ENCODE measurements at places on chromosomes 6 and 20.

DNA sequence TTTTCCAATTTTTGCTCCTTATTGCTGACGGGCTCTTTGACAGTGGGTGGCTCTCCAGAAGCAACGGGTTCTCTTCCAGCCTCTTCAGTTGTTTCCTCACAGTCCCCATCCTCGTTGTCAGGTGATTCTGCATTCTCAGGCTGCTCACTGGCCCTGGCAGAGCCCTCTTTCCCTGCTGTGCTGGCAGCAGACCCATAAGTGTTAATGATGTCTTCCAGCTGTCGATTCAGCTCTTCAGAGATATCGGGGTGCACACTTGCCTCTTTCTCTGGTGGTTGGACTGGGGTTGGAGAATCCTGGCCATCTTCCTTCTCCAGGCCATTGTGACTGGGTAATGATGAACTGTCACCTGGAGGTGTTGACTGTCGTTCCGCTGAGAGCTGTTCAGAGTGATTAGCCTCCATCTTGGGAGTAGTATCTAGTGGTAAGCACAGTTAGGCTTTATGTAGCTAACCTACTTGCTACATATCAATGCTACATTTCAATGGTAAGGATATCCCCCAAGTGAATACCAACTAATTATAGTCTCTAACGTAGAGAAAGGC is 3.2 kb downstream of the TXLNB start:
- no peak for DNase-seq

GRCh38 chr20:32914031-32914430 is 55.3 kb downstream of the EFCAB8 start:
- no peak for DNase-seq

GRCh38 chr20:635893-636338 is 17.1 kb downstream of the SRXN1 start:
- DNase-seq = no peak

DNA sequence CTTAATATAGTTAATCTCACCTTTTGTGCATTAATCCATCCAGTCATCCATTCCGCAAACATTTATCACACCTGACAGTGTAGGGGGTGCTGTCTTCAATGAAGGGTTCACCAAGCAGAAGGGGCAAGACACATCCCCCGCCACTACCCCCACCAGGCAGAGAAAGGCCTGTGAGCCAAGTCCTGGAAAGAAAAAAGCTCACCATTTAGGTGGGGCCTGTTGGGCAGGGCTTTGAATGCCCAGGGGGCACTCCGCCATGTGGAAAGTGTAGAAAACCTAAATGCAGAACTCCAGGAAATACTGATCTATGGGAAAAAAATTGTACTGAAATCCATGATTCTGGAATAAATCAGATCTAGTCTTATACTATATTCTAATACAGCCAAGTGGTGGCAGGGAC is 4.8 kb upstream of the STX16 start:
- no peak for DNase-seq

DNA sequence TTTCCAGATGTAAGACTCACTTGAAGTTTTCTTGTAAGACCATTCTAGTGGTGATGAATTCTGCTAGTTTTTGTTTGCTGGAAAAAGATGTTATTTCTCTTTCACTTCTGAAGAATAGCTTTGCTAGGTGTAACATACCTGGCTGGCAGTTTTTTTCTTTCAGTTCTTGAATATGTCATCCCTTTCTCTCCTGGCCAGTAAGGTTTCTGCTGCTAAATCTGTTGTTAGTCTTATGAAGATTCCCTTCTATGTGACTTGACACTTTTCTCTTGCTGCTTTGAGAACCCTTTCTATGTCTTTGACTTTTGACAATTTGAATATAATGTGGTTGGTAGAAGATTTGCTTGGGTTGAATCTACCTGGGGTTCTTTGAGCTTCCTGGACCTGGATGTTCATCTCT is 314.7 kb upstream of the NOX3 start:
- DNase-seq = no peak

DNA sequence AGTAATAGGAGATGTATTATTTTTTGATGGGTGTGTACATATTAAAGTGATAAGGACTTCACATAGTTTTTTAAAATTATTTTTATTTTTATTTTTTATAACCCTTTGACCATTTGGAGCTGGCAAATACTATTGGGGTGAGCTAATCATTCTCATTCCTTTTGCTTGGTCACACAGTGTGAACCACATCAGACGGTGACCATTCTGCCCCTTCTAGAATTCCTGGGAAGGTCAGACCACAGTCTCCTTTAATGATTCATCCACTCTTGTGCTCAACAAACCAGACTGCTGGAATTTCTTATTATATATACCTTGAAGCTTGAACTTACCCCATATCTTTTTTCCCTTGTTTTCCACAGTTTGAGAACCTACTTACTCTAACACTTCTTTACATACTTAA is 23.9 kb upstream of the PRL start:
- no peak for DNase-seq

DNA sequence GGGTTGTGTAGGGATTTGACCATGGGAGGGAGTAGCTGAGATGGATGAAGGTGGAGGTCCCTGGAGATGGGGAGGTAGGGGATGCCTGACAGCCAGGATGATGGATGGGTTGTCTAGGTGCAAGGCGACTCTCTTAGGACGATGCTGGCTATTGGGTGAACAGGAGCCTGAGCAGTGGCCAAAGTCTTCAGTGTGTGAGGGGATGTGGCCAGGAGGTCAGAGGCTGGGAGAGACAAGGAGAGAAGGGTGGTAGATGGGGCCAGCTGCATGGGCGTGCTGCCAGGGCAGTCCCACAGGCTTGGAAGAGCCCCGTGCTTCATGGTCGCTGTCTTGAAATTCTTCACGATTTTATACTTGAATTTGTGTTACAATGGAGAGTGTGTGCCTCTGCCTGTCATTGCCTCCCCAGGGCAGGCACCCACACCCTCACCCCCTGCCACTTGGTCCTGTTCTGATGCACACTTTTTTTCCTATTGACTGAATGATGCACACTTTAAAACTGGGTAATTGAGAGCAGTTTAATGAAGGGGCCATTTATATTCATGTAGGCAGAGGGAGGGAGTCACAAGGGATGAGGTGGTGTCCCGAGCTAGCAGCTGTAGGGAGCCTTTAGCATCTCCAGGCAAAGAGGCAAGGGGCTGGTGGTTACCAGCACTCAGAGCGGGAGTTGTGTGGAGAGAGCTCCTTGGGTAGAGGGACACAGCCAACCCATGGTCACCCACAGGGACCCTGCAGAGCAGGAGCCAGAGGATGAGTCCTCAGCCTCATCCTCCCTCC is 120.7 kb downstream of the DHX35 start:
- no peak for DNase-seq

DNA sequence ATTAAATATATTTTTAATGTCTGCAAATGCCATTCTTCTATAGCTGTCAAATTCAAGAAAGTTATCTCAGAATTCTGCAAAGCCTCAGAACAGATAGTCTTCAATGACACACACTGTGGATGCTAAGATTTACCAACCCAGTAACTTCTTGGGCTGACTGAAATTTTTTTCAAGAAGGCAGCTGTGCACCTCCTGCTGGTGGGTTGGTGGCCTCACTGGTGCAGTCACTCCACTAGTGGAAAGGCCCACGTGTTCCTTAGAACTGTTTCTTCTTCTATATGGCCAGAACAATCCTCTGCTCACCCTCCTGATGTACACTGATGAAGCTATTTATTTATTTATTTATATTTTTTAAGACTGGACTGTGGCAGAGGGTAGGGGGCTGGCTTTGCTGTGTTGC is 28.1 kb upstream of the MTCL3 start:
- DNase-seq = no peak

GRCh38 chr6:35505999-35506412 is 6.7 kb downstream of the TULP1 start:
- DNase-seq = no peak

- DNase-seq = no peak
Measured at GRCh38 chr6:159753081-159753872, 8.6 kb upstream of the ACAT2 start.

DNA sequence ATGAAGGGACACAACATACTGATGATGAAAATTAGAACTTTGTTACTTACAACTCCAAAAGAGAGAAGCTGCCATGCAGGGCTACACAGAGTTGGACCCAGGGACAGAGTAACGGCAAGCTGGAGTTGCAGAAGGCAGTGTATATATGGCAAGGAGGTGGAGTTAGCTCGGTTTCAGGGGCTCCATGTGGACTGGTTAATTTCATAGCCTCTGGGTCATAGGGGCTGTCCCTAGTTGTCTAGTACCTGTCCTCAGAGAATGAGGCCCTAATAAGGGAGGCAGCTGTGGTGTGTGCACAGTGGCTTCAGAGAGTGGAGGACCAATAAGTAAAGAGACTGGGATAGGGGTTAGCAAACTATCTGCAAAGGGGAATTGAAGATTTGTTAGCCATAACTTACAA is 7.9 kb upstream of the ZSCAN12 start:
- DNase-seq = no peak

DNA sequence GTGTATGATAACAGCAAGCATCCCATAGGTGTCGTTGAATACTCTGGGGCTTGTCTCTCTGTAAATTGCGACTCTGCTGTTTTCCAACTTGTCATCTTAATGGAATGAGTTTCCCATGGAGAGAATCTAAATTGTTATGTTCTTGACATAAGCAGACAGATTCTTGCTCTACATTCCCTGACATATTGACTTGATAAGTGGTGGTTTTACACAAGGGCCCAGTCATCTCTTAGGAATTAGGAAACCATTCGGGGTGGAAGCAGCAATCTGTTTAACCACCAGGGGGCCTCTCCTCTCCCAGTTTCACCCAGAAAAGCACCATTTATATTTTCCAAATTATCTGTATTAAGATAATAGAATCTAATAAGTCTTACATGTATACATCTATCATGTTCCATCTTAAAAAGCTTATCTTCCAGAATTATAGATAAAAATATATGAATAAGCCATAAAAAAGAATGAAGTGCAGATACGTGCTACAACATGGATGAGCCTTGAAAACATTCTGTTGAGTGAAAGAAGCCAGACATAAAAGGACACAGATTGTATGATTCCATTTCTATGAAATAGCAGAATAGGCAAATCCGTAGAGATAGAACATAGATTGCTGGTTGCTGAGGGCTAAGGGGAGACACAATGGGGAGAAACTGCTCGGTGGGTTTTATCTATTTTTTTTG is 23.1 kb upstream of the MROH8 start:
- DNase-seq = peak; percentile 57

DNA sequence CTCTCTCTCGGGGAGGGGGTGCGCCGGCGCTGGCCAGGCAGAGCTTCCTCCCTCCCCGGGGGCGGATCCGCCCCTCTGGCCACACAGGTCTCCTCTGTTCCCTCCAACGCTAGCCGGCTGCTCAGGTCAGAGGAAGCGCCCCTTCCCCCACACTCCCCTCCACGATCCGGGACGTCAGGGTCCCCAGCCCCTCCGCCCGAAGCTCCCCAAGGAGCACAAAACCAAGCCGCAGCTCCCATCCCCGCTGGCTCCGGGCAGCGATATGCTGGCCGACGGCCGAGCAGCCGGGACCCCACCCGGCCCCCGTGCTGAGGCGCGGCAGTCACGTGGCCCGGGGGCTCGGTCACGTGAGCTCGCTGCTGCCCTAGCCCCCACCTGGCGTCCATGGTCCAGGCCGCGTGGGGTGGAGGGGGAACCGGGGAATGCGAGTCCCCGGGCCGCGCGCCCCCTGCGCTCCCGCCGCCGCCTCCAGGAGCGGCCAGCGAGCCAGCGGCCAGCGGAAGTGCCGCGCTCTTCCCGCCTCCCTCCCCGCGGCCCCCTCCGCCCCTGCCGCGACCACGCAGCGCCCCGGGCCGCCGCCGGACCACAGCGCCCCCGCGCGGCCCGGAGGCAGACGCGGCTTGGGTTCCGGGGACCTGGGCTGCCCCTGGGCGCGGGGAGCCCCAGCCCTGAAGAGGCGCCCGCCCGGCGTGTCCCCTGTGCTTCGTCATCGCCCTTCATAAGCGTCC is at the start of gene SLC35B2:
Gene SLC35B2 (minus strand): TSS at position 504 of the 728 bp plus-strand sequence. CDS start 118 bp downstream, at position 386.
- DNase-seq = peak; percentile 48

DNA sequence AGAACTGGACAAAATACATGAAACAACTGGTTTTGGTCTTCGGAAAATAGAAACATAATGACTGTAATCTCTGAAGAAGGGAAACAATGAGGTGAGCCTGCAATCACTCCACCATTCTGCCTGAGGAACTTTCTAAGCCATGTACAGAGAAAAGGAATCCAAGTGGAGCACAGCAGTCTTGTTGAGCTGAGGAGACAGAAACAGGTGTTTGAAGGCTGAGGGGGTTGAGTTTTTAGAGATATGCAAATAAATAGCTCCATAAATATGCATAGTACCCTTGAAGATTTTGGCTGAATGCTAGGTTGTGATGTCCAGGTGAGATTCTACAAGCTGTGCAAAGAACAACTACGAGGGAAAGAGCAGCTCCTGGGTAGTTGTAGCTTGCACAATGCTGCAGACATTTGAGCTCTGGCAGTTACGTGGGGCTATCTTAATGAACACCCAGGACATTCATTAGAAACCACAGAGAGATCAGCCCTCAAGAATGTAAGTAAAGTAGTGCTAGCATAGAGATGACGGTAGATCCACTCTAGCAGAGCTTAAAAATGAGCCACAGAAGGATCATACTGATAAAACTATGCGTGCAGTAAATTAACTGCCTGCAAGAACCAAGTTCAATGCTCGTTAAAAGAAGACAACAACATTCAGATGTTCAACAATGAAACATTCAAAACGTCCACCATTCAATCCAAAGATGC is 24.3 kb downstream of the TUBB2B start:
- DNase-seq = no peak

DNA sequence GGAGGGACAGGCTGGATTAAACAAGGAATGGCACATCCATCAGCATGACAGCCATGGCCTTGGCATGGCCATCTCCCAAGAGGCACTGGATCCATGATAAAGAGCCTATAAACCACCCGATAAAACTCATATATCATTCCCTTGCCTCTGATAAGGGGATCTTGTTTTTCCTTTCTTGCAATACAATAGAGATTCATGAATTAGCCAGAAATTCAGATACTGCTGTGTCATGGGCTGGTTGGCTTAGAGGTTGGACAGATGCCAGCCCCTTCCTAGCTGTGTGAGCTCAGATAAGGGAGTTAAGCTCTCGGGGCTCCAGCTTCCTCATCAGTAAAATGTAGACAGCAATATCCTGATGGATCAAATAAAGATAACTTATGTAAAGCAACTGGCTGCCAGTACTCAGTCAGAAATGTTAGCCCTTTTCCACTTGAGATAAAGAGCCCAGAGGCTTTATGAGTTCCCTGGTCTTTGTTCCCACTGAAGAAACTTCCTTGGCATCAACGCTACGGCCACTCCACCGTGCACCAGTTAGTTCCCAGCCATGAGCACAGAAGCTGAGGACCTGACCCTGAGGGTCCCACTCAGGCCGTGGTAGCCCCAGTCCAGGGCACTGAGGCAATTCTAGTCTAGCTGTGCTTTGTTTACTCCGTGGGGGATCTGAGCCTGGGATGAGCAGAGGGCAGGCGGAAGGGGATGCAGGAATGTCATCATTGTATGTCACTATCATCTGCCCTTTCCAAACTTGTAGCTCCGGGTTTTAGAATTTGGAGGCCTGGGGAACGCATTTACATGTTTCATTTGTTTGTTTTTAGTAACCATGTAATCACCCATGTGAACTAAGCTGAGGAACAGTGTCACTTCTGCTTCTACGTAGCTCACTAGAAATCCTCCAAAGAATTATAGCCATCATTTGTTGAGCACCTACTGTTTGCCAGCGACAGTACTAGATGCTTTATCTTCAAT is 67.2 kb upstream of the TBC1D7 start:
- no peak for DNase-seq
